ENCODE measurements at places on chromosomes 6 and 20.

GRCh38 chr20:635893-636338, 17.1 kb downstream of the SRXN1 start:
- DNase-seq = no peak

- no peak for DNase-seq
Measured at GRCh38 chr6:161736326-161736725, 462.5 kb upstream of the AGPAT4 start.

DNA sequence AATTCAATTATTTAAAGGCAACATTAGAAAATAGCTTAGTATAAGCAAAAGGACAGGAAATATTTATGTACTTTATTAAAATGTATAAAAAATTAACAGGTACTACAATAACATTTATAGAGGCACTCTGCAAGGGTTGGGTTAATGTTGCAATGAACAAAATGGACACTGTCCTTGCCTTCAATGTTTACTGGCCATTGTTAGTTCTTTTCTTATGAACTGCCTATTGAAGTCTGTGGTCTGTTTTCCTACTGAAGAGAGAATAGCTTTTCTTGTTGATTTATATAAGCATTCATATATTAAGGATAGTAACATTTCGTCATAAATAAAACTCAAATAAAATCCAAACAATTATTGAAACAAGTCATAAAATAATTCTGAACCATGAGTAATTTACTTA, 135.3 kb upstream of the BEND6 start:
- no peak for DNase-seq

GRCh38 chr6:19921786-19922185, 84.6 kb downstream of the ID4 start:
- DNase-seq = no peak

DNA sequence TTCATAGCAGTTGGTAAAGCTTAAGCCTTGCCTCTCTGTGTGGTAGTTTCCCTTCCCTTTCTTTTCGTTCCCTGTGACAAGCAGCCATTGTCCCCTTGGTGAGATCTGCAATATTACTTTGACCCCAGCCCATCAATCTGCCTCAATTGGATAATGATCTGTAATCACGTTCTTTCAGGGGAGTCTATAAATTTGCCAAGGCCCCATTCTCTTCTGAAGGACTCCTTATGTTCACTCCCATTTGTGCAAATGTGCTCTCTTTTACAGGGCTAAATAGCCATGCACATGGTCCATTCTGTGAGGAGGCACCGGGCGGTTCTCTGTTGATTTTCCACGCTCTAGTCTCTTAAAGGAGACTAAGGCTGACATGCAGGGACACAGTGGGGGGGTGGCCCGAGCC, 660.4 kb upstream of the SLC35B3 start:
- DNase-seq = no peak

DNA sequence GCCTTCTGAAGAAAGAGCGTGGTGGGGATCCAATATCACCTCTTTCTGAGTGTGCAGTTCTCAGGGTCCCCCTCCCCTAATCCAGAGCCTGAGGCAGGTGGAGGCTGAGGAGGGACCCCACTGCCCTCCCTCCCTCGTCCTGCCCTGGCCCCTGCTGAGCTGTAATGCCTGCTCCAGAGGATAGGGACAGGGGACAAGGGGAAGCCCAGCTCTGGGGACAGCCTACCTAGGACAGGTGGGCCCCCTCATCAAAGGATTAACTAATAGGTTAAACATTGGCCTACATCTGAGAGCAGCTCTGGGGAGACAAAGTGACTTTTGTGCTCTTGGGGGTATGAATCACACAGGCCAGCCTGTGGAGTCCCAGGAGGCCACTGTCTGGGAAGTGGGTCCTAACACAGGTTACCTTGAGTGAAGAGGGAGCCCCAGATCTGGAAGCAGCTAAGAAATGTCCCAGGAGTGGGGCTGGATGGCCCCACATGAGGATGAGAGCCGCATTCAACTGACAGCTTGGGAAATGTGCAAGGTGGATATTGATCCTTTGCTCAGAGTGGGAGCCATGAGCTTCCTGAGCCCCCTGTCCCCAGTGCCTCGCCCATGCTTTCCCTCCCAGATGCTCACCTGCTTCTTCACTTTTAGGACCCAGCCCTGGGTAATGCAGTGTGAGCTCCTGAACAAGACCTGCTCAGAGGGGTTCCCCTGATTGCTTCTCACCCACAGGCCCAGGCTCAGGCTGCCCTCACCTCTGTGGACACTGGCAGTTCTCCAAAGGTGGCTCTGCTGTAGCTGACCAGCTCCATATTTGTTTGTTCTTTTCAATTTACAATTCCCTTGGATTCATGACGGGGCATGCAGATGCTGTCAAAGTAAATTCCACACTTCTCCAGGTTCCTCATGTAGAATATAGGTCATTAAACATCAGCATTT, 17.8 kb upstream of the CST9L start:
- no peak for DNase-seq

DNA sequence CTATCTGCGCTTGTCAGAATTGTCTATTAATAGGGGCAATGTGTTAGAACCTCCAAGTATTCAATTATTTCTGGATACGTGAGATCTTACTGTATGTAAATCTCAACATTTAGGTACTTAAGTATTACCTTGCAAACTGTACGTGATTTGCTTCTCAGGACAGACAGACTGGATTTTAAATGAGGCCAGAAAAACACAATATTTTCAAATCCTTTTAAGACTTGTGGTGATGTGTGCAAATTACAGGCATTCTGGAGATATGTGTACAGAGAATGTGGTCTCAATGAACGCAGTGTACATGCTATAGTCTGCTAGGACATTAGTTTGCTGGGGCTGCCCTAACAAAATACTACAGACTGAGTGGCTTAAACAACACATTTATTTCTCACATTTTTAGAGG, 16.9 kb downstream of the CCR6 start:
- no peak for DNase-seq

DNA sequence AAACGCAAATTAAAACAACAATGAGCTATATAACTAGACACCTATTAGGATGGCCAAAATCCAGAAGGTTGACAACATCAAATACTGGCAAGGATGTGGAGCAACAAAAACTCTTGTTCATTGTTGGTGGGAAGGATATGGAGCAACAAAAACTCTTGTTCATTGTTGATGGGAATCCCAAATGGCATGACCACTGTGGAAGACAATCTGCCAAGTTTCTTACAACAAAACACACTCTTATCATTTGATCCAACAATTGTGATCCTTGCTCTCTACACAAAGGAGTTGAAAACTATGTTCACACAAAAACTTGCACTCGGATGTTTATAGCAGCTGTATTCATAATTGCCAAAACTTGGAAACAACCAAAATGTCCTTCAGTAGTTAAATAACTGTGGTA, 61.8 kb upstream of the LAMA2 start:
- DNase-seq = no peak

DNA sequence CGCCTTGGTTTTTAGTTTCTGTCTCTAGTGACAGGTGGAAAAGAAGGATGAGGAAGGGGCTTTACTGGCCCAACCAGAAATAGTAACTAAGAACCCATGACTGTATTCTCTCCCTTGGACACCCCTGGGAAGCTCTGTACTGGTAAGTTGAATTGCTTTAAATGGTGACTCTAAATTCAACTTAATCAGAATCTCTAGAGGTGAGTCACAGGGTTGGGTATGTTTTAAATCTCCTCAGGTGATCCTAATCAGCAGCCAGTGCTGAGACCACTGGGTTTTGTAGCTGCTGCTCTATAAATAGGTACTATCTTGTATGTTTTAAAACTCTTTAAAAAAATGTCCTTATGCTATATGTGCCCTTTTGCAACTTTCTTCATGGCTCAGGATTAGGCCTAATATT, 314.0 kb upstream of the ECI2 start:
- DNase-seq = no peak

- no peak for DNase-seq
Measured at GRCh38 chr6:5999688-6000608, 6.8 kb downstream of the NRN1 start.

- DNase-seq = no peak
Measured at GRCh38 chr20:15455279-15455678, 1117.9 kb upstream of the FLRT3 start.

GRCh38 chr20:60941379-60941778, 310.7 kb upstream of the CDH4 start:
- no peak for DNase-seq

- DNase-seq = no peak
Measured at GRCh38 chr6:99446076-99446475, 21.0 kb upstream of the PNISR start.

DNA sequence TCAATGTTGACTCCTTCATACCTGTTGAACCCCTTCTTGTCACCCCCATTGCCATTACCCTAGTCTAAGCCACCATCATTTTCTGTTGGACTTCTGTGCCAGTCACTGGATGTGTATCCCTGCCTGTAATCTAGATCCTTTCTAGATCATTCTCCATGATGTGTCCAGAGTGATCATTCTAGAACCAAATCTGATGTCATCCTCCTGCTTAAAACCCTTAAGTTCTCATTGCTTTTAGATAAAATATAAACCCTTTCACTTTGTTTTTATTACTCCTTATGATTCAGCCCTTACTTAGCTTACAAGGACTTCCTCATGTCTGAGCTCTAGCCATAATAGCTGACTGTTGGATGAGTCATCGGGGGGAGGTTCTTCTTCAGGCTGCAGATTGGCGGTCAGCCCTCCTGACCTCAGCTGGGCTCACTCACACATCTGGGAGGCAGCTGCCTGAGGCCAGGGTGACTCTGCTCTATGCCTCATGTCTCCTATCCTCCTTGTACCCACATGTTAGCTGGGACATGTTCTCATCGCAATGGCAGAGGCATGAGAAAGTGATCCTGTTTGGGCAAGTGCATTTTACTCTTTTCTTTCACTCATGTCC, 287.6 kb downstream of the ESR1 start:
- DNase-seq = no peak

- DNase-seq = no peak
Measured at GRCh38 chr6:44731485-44732095, 344.1 kb downstream of the CDC5L start.

- no peak for DNase-seq
Measured at GRCh38 chr20:33789109-33789857, 21.9 kb upstream of the CHMP4B start.

- DNase-seq = no peak
Measured at GRCh38 chr6:113853252-113853651, 3.9 kb upstream of the MARCKS start.

DNA sequence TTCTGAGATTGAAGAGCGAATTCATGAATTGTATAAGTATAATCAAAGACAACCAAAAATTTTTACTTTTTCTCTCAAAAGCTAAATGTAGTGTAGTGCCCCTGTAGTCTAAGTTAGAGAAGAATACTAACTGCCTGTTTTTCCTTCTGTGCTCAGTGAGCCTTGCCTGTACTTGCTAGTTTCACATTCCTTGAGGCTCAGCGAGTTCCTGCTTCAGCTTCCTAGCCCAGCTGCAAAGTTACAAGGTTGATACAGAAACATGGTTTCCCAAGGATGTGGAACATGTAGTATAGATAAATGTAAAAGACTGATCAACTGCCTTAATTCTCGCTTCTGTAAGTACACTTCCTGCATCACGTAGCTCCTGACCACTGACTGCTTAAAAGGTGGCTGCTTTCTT, 33.1 kb upstream of the SEC63 start:
- DNase-seq = no peak

DNA sequence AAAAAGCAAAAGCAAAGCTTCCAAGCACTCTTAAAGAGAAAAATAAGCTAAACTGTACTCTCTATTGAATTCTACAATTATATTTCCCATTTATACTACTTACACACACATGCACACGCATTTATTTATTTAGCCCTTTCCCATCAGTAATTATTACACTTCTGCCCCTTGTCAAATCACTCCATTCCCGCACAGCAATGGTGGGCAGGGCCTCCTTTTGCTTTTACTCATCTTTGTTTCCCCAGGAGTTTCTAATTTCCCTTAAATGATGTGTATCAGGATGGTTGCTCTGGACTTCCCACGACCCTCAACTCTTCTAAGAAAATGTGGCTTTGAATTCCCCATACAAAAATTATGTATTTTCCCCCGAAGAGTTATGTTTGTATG, 19.9 kb downstream of the PXT1 start:
- no peak for DNase-seq

- no peak for DNase-seq
Measured at GRCh38 chr6:4240148-4240547, 104.8 kb upstream of the ECI2 start.

DNA sequence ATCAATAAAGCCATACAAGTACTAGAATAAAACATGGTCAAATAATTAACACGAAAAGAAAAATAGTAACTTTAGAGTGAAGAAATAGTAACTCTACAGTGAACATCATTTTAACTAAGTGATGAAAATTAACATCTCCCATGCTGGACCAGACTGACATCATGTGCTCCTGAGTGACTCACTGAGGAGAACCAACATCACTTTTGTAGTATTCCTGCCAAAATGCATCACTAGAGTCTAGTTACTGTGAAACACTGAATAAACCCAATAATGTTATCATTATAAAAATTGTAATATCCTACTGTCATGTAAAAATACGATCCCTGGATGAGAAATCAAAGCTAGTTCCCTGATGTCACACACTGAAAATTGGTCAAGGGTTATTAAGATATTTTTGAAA, 361.3 kb downstream of the CD109 start:
- DNase-seq = no peak

GRCh38 chr6:30804333-30804732, 60.0 kb upstream of the IER3 start:
- no peak for DNase-seq

GRCh38 chr6:28632326-28632851, 106.7 kb downstream of the GPX5 start:
- no peak for DNase-seq

DNA sequence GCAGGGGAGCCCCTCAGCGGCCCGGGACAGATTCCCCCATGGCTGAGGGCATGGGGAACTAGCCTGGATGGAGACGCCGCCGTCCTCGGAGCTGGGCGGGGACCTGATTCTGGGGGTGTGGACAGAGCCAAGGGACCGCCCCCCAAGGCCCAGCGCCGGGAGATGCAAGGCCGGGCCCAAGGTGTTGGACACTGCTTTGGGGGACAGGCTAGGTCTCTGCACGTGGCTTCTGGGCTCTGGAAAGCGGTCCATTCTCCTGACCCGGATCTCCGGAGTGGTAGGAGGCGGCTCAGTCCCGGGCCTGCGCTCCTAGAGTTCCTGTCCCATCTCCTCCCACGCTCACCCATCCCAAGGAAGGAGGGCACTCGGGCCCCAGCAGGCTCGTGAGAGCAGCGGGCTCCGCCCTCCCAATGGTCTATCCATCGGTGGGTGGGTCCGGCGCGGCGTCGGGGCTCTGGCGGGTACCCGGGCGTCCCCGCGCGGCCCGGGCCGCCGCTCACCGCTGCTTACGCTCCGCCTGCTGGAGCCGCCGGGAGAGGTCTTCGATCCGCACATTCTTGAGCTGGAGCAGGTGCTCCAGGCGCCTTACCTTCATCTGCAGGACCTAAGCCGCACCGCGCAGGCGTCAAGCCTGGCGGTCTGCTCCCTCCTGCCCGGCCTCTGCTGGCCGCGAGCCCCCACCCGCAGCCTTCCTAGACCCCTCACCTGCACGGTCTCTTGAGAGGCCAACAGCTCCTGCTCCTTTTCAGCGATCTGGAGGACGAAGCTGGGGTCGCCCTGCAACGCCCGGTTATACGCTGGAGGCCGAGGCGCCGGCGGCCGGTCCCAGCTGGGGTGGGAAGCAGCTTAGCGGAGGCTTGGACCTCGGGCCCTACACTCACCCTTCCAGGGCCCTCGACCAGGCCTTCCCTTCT, 3.3 kb downstream of the SPEF1 start:
- no peak for DNase-seq

Measured in thymus (tissue), 14 donors.